ENCODE measurements at places on chromosomes 2 and 18.

GRCh38 chr2:216803791-216804190, 56.1 kb downstream of the TNP1 start:
- no peak for DNase-seq

GRCh38 chr2:208708486-208708885, 301.9 kb downstream of the PTH2R start:
- no peak for DNase-seq

GRCh38 chr18:58373481-58373880, 255.4 kb downstream of the ALPK2 start:
- DNase-seq: no peak

DNA sequence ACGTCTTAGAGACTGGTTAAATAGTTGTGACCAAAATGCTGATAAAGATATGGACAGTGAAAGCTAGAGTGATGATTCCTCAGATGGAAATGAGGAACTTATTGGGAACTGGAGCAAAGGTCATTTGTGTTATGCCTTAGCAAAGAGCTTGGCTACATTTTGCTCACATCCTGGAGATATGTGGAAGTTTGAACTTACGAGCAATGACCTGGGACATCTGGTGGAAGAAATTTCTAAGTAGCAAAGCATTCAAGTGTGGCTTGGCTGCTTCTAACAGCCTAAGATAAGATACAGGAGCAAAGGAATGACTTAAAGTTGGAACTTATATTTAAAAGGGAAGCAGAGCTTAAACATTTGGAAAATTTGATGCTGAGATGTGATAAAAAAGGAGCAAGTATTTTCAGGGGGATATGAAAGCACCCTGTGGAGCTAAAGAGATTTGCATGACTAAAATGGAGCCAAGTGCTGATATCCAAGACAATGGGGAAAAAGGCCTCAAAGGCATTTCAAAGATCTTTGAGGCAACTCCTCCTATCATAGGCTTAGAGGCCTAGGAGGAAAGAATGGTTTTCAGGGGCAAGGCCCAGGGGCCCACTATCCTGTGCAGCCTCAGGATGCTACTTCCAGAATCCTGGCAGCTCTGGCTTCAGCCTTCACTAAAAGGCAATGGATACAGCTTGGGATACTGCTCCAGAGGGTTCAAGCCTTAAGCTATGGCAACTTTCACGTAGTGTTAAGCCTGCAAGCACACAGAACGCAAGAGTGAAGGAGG, 124.1 kb upstream of the KLHL14 start:
- no peak for DNase-seq

DNA sequence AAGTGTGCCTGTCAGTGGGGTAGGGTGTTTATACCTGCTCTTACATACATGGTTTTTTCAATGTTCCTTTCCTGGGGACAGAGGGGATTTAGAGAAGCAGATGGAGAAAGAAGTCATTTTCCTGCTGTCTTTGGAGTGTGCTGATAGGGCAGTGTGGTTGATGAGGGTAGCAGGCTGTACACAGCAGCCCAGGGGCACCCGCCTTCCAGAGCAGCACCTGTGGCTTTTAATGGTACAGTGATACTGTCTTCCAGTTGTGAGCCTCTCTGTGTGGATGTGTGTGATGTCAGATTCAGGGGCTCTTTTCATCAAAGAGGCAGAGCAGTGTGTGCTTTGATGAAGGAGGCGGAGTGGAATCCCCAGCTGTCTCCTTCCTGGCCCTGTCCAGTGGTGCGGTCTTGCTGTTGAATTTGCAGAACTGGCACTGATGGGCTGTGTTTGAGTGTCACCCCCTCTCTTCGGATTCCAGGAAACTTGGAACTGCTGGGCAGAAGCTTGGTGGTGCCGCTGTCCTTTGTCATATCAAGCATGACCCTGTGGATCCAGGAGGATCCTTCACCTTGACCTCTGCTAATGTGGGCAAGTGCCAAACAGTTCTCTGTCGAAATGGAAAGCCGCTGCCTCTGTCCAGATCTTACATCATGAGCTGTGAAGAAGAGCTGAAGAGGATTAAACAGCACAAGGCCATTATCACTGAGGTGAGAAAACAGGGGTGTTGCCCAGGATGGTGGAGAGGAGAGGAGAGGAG, 259.8 kb downstream of the PHLPP1 start:
- DNase-seq: no peak

- peak; percentile 3 for DNase-seq
Measured at GRCh38 chr18:48992791-48993555, 42.2 kb upstream of the SMAD7 start.

- DNase-seq: no peak
Measured at GRCh38 chr2:224180810-224181209, 141.7 kb upstream of the SERPINE2 start.

- peak; percentile 83 for DNase-seq
Measured at GRCh38 chr18:51135364-51135763, 62.1 kb downstream of the MEX3C start.

- no peak for DNase-seq
Measured at GRCh38 chr18:13048061-13048595, 57.0 kb downstream of the CEP192 start.

GRCh38 chr18:2336690-2337392, 234.5 kb downstream of the METTL4 start:
- DNase-seq: no peak
